ENCODE measurements at places on chromosomes 6 and 20.

DNA sequence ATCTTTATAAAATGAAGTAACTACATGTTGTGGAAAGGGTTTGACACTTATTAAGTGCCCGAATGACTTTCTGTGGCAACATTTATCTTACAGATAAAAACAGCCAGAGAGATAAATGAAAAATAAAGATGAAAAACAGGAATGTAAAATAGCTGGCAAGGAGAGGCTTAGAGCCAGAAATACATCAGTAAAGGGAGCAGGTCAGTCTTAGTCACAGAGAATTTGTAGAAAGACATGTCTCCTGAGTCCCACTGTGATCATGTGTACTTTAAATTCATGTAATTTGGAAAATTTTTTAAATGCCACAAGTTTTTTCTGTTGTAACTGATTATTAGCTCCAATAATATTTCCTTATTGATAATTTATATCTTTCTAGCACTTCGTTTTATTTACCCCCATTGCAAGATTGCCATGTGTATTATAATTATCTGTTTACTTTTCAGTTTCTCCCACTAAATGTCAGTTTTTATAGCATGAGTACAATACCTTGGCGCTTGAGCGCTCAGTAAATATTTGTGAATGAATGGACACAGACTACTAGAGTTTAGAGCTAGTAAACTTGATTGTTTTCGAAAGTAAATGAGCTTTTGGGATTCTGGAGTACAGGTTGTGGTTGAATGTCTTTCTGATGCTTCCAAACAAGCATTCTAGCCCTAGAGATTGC lies 15.2 kb downstream of the TAB2 start:
- DNase-seq = no peak

GRCh38 chr6:77124604-77125003 lies 338.7 kb downstream of the HTR1B start:
- DNase-seq = no peak

- DNase-seq = no peak
Measured at GRCh38 chr6:89111933-89112332, 5.9 kb downstream of the SRSF12 start.

DNA sequence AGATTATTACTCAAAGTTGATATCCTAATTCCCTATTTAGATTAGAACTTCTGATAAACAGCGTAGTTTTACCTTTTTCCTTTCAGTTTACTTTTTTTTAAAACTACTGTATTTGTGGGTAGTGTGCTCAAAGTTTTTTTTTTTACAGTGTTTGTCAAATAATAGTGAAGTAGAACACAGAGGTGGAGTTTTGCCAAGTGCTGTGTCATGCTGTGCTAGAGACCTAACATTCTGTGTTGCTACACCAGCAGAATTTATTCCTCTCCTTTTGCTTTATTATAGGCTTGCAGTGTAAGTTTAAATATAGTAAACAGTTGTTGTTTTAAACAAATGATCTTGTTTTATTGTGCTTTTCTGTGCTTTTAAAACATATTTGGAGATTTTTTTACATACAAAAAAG lies 125.4 kb downstream of the HIVEP1 start:
- no peak for DNase-seq

DNA sequence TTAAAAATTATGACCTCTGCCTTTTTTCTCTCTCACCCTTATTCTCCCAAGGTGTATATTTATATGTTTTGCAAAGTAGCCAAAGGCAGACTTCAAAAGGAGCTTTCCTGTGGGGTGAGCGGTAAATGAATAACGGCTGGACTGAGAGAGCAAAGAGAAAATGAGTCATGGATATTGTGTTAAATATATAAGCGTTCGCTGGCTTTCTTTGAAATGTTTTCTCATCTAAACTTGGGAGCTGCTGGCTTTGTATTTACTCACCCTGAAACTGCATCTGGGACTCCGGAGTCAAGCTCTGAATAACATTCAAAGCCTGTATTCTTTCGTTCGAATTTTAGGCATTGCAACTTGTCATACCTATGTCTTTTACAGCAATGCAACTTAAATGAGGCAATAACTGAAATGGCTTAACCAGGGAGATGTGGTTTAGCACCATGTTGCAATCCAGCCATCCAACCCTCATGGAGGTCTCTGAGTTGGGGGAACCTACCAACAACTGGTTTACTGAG lies 32.0 kb downstream of the ATXN1 start:
- no peak for DNase-seq

DNA sequence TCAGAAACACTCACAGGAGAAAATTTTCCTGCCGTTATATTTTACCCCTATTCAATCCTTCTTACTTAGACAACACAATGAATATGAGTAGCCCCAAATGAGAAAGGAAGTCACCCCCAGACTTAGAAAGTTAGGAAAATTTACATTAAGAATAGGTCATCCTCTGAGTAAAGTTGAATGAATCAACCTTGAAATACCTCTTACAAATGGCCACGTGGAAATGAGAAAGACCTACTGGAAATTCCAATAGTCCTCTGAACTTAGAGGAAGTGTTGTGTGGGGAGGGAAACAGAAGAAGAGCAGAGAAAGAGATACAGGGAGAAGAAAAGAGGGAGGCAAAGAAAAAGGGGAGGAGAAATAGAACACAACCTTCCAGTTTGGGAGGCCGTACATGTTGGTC lies 43.7 kb downstream of the PHACTR1 start:
- no peak for DNase-seq

DNA sequence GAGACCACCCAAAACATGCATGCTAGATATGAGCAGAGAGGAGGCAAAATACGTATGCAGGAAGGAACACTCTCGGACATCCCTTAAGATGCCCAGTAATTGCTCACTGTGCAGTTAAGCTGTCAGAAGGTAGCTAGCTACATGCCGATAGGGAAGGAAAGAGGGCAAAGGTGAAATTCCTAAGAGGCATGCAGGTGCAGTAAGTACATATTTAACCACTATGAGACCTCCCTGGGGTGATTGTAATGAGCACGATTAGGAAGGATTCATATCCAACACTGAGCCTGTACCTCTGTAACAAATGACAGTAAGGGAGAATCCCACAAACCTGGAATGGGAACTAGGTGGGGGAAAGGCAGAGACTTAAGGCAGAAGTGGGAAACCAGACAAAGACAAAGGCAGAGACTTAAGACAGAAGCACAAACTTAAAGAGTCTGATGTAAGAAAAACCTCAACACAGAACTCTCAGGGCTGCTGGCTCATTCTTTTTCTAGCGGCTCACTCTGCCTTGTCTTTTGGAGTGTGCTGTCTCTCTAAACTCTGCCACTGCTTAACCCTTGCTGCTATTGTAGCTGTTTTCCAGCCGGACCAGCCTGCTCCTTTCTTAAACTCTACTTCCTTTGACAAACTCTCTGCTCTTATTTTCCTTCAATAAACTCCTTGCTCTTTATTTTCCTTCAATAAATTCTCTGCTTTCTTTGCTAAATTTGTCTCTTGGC lies 148.1 kb downstream of the UBE3D start:
- no peak for DNase-seq

DNA sequence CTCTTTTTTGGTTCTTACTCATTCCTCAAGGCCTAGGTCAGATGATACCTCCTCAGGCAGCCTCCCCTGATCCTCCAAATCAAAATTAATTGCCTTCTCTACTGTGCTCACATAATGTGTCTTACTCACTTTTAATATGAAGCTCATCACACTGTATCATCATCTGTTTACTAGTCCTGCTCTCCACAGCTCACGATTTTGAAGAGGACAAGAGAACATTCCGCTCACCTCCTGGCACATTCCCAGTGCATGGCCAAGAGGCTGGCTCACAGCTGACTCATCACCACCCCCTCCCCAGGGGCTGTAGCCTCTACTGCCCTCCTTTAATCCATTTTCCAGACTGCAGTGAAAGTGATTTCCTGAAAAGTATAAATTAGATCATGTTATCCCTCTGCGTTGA lies 133.1 kb downstream of the ALDH8A1 start:
- DNase-seq = no peak

DNA sequence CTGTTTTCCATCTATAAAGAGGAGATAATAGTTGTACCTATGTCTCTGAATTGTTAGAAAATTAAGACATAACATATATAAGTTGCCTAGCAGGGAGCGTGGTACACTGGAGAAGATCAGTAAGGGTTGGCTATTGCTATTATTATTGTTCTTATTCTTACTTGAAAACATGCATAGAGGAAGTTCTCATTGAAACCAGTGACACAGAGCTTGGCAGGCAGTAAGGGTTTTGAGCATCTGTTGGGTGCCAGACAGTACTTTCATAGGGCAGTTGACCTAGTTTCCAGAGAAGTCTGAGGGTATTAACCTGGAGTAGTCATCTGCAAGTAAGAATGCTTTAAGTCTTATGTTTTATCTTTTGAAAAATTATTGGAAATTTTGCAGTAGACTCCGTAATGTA lies 13.3 kb upstream of the SGK1 start:
- DNase-seq = no peak

- DNase-seq = no peak
Measured at GRCh38 chr20:2750491-2751251, 49.8 kb downstream of the CPXM1 start.

DNA sequence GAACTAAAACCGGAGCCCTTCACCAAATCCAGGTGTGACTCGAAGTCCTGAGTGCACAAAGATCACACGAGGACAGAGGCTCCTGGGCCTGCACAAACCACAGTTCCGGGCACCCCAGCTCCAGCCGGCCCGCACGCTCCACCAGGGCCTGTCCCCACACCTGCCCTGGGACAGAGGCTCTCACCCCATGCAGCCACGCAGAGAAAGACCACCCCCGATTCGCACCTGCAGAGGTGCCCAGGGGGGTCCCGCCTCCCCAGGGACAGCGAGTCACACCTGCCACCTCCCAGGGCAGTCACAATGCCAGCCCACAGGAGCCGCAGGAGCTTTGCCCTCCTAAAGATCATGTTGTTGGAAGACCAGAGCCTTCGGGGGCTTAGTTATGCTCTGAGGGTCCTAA lies 25.4 kb upstream of the MRGBP start:
- DNase-seq = no peak

DNA sequence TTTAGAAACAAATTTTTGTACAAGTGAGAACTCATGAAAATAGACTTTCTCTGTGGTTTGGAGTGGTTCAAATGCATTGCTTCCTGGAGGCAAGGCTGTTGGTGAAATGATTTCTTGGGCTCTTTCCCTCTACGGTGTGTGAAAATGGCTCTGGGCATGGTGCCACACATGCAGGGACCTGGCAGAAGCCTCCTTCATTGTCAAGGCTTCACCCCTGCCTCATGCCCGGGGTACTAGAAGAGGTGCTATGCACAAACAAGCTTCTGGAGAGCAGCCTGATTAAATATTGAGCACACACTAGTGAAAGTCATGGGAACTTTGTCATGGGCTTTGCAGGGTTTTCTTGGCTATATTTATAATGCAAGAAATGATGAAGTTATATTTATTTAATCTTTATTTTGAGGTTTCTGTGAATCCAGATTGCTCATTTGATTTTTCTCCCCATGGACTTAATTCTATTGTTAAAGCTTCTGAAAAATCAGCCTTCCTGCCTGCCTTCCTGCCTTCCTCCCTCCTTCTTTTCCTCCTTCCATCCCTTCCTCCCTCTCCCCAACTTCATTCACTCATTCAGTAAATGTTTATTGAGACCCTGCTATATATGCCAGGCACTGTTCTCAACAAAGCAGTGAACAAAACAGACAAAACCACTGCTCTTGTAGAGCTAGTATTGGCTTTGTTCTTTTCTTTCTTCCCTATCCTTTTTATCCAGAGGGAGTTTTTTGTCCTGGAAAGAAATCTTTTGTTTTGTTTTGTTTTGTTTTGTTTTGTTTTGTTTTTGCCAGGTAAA lies 21.0 kb downstream of the C6orf89 start:
- DNase-seq = peak; percentile 77

All from heart right ventricle (tissue), 16 donors.